ENCODE measurements at places on chromosomes 2 and 18.

- DNase-seq, result no peak
Observed at GRCh38 chr2:68817306-68817705, 53.9 kb downstream of the BMP10 start.

DNA sequence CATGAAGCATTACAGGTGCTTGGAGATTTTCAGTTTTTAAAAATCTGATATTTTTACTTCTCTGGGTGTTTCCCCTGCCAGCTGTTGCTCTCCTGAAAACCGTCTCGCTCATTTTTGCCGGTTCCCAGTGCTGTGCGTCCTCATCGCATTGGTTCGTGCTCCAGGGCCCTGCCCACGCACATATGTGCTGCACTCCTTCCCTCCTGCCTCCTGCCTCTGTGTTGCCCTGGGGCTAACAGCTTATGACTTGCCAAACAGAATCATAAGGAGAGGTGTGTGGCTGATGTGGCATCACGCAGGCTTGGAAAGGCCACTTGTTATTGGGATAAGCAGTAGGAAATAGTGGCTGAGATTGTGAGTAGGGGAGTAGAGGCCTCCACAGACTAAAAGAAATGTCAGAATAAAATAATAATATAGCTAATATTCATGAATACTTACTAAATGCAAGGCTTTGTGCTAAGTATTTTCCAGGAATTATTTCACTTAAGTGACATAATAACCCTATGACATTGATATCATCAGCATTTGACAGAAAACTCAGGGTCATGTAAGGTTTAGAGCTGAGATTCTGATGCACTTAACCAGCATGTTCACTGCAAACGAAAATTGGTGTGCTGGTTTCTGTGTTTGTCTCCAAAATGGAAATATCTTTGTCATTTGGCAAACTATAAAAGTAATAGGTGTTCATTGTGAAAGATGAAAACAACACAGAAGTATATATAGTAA lies 53.5 kb downstream of the SLC4A1AP start:
- DNase-seq, result no peak

DNA sequence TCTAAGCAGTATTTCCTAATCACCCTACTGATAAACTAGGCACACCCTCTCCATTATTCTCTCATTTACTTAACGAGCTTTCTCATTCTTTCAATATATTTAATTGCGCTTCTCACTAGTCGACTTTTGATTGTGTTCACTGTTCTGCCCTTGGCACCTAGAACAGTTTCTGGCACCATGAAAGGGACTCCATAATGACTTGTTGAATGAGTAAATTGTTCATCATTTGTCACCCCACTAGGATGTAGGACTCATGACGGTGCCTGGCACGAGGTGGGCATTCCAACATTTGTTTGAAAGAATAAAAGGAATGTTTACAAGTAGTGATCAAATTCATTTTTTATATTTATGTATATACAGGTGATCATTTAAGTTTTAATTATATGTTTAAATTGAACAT lies 123.7 kb downstream of the DIS3L2 start:
- no peak for DNase-seq

DNA sequence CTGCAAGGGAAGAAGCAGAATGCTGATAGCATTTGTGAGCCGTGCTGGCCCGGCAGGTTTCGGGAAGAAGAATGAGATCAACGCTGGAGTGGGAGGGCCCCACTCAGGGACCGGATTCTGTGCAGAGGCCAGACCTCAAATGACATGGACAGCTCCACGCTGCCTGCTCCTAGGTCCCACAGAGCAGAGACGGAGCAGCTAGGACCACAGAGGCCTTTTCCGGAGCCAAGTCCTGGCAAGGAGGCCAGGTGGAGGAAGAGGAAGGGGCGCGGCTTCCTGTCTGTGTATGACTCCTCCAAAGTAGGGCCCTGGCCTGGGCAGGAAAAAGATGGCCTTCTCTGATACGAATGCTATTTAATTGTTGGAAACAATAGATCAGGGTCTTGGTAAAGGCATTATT lies 139.9 kb downstream of the LRRC30 start:
- no peak for DNase-seq

DNA sequence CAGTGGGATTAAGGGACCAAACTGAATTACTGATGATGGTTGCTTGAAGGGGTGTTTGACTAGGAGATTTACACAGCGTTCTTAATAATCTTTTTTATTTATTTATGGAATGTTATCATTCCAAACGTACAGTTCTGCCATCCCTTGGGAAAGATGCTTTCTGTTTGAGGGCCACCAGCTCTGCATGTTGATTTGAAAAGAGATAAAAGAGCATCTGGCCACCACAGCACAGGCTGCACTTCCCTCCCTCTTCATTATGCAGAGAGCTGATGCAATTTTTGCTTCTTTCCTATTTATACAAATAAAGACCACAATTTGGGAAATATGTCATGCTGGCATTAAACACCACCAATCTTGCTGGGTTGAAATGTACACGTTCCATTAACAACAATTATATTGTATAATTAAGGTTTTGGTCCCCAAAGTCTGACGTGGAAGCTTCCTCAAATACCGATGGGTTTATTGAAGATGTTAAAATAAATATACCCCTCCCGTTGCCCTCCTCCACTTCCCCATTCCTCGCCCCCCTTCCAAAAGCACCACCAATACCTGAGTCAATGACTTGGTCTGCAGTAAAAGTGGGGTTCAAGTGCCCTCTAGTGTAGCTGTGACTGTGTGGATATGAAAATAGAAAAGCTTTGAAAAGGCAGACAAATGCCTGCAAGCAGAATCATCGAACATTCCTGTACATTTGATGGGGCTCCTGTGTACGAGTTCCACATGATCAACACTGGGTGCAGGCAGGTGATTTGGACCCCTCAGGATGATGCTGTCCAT lies 211.9 kb downstream of the HRH4 start:
- no peak for DNase-seq

DNA sequence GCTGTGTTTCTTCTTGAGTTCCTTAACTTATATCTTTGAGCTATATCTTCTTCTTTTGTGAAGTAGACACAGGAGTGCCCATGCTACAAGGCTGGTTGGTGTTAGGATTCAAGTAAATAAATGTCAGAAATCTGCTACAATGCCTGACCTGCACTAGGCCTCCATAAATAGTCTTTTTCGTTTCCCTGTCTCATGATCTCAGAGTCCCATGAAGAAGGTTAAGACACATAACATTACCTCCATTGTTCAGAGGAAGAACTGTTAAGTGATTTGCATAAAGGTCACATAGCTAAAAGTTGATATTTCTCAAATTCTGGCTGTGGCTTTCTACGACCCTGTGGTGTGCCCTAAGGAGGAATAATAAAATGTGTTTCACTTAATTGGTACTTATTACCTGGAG lies 228.4 kb downstream of the KCNS3 start:
- no peak for DNase-seq

GRCh38 chr2:220664272-220665107 lies 907.6 kb downstream of the EPHA4 start:
- no peak for DNase-seq

DNA sequence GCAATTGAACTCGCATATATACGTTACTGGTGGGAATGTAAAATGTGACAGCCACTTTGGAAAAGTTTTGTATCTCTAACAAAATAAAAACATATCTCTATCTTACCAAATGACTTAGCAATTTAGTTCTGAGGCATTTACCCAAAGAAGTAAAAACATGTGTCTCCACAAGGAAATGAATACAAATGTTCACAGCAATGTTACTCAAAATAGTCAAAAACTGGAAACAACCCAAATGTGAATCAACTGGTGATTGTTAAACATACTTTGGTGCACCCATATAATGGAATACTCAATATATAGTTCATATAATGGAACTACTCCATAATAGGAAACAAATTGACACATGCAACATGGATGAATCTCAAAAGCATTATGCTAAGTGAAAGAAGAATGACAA lies 70.4 kb upstream of the DNER start:
- DNase-seq, result peak; percentile 28

DNA sequence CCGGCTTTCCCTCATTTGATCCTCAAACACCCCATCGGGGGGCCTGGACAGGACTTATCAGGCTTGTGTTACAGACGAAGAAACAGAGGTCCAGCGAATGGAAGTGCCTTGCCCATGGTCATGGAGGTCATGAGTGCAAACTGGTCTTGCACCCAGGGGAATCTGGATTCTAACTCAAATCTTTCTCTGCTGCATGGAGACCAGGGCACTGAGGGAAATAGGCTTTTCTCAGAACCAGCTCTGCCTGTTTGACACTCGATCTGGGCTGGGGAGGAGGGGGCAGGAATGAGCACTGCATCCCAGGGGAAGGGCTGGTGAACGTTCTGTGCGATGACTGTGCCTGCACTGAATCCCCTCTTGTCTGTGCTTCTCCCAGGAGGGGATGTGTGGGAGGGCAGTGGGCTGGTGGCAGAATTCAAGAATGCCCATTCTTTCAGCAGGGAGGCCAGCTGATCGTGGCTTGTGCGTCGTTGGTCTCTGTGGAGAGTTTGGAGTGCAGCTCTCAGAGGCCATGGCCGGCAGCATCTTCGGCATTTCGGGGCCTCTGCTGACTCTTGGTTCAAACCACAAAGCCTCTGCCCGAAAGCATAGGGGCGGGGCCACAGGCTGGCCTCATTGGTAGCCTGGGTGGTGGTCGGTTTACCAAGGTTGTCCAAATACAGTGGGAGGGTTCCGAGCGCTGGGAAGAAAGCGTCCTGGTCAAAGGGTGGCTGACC lies 171.6 kb downstream of the DDX1 start:
- DNase-seq, result no peak

- no peak for DNase-seq
Observed at GRCh38 chr2:205865905-205866441, 183.7 kb downstream of the NRP2 start.

- DNase-seq, result peak; percentile 28
Observed at GRCh38 chr2:173750353-173750801, 214.8 kb downstream of the SP3 start.

DNA sequence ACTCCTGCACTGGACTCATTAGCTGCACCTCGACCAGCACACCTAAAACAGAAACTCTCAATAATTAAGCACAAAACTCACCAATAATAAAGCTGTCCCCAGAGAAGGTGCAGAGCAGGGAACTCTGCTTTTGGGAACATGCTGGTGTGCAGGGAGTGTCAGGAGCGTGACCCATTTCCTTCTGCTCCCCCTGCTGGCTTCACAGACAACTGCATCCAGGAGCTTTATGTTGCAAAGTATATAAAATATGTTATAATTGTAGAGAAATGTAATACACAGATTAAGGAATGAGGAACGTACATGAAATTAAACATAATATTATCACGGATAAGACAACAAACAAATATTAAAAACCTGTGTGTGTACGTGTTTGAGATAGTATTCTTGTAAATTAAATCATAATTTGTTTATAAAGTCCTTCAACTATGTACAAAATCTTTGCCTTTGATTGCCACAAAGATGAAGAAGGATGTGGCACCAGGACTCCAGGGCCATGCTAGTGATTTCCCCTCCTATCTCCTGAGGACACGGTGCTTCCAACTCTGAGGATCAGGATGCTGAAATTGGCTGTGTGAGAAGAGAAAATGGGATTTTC lies 68.6 kb upstream of the MAL start:
- DNase-seq, result peak; percentile 20

DNA sequence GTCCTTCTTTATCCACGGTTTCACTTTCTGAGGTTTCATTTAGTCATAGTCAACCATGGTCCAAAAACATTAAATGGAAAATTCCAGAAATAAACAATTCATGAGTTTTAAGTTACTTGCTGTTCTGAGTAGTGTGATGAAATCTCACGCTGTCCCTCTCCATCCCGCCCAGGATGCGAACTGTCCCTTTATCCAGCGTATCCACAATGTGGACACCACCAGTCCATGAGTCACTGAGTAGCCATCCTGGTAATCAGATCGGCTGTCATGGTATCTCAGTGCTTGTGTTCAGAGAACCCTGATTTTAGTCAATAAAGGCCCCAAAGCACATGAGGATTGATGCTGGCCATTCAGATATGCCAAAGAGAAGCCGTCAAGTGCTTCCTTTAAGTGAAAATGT lies 3.7 kb downstream of the SP140L start:
- DNase-seq, result peak; percentile 79

DNA sequence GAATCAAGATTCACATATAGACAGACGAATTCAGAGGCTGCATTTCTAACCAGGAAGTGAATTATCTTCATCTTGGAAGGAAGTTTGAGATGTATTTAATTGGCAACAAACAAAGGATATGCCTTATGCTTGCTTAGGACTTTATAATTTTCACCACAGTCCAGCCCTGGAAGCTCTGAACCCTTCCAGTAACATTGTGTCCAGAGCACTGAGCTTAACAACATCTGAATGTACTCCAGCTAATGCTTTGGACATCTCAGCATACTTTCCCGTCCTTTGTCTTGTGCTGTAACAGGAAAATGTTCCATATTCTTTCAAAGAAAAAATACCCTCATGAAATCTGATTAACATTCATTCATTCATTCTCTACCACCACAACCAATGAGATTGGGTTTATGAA lies 136.3 kb upstream of the SPATS2L start:
- DNase-seq, result no peak

- no peak for DNase-seq
Observed at GRCh38 chr2:60100034-60100433, 453.4 kb downstream of the BCL11A start.

DNA sequence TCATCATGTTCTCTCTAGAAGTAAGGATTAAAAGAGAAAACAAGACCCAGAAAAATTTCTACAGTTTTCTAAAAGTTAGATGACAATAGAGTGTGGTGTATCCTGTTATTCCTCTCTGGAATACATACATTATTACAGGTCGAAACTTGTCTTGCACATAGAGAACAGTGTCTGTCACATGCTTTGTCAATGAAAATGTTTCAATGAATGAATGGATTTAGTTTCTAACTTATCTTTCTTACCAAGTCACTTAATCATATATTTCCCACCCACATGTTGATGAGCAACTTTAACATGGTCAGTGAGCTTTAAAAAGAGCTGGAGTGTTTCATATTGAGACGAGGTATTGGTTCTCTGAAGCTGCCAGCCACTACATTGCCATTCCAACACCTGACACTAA lies 4.3 kb downstream of the DSG4 start:
- no peak for DNase-seq

DNA sequence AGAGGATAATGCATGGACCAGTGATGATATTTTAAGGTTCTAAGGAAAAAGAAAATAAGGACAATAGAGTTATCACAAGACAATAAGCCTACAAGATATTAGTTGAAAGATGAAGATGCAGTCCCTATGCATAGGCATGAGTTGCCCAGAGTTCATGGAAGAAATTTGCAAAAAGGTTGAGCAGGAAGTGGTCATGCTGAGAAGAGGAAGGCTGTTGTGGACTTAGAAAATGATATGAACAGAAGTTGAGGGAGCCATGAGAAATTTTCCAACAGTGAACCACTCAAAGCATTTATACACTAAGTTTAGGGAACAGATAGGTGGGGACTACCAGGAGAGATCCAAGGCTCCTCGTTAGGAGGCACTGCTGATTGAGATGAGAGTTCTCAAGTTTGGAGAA lies 3.5 kb downstream of the OSBPL6 start:
- DNase-seq, result no peak

GRCh38 chr2:206379886-206380285 lies 63.4 kb upstream of the ADAM23 start:
- DNase-seq, result no peak

- no peak for DNase-seq
Observed at GRCh38 chr2:203908797-203909185, 27.8 kb upstream of the ICOS start.

- peak; percentile 60 for DNase-seq
Observed at GRCh38 chr2:28292491-28292890, 100.2 kb upstream of the FOSL2 start.

GRCh38 chr2:17918789-17919188 lies 40.3 kb downstream of the KCNS3 start:
- DNase-seq, result no peak

GRCh38 chr18:22311301-22311700 lies 106.4 kb downstream of the CTAGE1 start:
- peak; percentile 75 for DNase-seq

- DNase-seq, result no peak
Observed at GRCh38 chr2:132979339-132980093, 309.5 kb upstream of the LYPD1 start.

- DNase-seq, result peak; percentile 77
Observed at GRCh38 chr2:46849721-46850556, 65.7 kb downstream of the MCFD2 start.

All from iris pigment epithelial cell (primary cell).